ENCODE measurements at places on chromosomes 2 and 18. TPM values are rescaled to one million over a fixed set of nuclear protein-coding genes. Genes with fewer than 3 reads are reported as not detected.

Gene STPG4
- total RNA-seq: 0.64 TPM

Gene UGT1A7
- not detected for total RNA-seq

Gene POTEJ
- not detected for total RNA-seq

Gene FER1L5
- 0.19 TPM for total RNA-seq

Gene MFSD6
- 2.6 TPM for total RNA-seq

Gene PSTPIP2
- total RNA-seq: 9.1 TPM

Gene TUBA4B
- total RNA-seq: not detected

Gene ASNSD1
- 31.7 TPM for total RNA-seq

Gene ITPRID2
- 260 TPM for total RNA-seq

Gene GPR39
- total RNA-seq: 4.0 TPM
